ENCODE measurements at places on chromosomes 11 and 22.

- DNase-seq: no peak
Observed at GRCh38 chr11:79314906-79315689, 125.7 kb downstream of the TENM4 start.

DNA sequence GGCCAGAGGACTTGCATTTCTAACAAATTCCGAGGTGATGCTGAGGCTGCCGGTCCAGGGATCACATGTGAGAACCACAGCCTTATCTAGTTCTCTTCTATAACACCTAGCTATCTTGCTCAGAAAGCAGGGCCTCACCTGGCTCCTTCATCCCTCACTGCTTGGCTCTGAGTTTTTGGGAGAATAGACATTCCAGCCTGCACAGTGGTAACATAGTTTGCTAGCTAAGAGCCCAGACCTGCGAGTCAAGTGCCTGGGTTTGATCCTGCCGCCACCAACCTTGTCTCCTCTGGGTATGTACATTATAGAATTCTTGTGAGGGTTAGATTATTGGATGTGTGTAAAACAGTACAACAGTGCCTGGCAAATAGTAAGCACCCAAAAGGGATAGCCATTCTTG, 13.5 kb upstream of the POU2AF1 start:
- DNase-seq: no peak

GRCh38 chr22:31501738-31502137, 5.4 kb downstream of the SFI1 start:
- no peak for DNase-seq

DNA sequence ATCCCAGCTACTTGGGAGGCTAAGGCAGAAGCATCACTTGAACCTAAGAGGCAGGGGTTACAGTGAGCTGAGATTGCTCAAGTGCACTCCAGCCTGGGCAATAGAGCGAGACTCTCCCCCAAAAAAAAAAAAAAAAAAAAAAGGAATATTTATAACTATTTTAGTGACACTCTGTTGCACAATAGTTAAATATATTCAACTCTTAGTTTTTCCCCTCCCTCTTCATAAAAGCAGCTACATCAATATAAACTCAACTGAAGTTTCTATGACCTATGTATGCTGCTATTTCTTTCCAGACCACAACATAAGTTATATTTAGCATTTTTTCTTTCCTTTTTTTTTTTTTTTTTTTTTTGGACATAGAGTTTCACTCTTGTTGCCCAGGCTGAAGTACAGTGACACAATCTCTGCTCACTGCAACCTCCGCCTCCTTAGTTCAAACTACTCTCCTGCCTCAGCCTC, 19.2 kb downstream of the CELF1 start:
- no peak for DNase-seq

- no peak for DNase-seq
Observed at GRCh38 chr22:35944458-35944857, 84.2 kb downstream of the RBFOX2 start.
